ENCODE measurements at places on chromosomes 5 and 9.

DNA sequence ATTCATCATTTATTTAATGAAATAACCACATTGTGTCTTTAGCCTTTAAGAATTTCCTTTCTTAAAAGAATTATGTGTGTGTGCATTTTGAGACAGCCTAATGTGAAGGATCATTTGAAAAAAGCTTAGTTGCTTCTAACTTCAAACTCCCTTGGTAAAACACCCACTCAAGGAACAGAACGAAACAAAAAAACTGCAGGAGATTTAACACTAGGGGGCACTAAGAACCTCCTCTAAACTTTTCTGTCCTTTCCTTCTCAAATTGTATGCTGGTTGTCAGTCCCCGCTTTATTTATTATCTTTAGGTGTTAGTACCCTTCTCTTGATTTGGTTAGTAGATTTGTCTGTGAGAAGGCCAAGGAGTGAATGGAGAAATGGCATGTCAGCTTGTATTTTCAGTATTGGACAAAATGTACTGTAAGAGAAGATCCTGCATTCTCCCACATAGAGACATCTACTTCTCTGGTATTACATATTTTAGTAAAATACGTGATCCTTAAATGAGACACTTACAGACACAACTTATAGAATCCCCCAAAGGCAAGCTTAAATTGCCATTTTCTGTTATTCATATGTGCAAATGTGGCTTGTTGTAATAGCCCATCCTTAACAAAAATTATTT is 229.7 kb downstream of the MRPS30 start:
- peak; percentile 48 for DNase-seq

DNA sequence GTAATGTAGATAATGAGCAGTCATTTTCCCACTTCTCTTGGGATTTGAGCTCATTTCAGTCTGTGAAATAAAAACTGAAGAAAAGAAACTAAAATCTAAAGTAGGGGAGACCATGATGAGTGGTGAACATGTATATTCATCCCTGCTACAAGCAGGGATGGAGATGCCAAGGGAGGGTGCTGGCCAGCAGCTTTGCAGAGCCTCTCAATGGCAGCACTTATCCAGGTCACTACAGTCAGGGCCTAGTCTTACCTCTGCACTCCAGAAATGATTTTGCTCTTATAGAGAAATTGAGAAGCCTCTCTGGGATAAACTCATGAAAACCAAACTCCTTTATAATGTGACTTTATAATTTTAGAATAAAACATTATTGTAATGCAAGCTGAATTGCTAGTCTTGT is 317.6 kb downstream of the FBXL17 start:
- DNase-seq = no peak

DNA sequence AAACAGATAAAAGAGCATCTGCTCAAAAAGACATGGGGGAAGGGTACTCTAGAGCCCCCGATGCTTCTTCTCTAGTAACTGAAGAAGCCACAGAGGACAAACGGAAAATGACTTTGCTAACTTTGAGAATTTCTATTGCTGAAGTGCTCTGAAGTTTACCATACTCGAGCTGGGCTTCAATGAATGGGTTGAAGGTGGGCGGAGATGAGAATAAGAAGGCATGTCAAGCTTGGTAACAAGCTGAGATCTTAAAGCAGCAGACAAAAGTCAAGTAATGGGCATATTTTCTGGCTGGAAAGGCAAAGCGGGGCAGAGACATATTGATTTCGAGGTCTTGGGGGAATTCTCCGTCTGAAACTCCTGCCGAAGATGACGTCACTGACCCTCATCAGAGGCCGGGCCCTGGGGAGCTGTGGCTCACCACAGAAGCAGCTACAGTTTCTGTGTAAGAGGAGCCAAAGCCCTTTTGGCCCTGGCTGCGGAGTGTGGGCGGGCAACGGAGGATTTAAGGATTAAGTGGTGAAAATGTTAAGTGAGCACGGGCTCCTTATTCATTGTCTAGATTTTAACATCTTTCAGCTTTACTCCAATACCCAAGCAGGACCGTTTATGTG is 115.8 kb upstream of the SLIT3 start:
- DNase-seq = no peak

DNA sequence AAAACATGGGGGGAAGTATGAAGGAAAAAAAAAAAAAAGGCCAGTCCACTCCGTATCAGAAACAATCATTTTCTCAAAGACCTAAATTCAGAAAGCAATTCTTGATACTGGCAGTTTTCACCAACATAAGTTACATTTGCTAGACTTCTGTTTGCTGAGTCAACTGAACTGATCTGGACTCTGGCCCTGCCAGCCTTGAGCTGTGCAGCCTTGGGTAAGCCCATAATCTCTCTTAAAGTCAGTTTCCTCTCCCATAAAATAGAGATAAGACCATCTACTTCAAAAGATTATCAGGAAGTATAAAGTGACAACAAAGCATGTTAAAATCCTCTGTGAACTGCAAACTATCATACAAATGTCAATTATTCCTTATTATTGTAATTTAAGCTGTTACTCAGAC is 106.8 kb downstream of the MAPKAP1 start:
- no peak for DNase-seq

GRCh38 chr5:2836133-2836532 is 84.7 kb upstream of the IRX2 start:
- no peak for DNase-seq

GRCh38 chr9:117121316-117121715 is 293.5 kb downstream of the ASTN2 start:
- DNase-seq = no peak

GRCh38 chr5:21646469-21646868 is 1206.7 kb downstream of the CDH12 start:
- DNase-seq = no peak

- no peak for DNase-seq
Observed at GRCh38 chr9:76153339-76153738, 240.9 kb downstream of the RFK start.

DNA sequence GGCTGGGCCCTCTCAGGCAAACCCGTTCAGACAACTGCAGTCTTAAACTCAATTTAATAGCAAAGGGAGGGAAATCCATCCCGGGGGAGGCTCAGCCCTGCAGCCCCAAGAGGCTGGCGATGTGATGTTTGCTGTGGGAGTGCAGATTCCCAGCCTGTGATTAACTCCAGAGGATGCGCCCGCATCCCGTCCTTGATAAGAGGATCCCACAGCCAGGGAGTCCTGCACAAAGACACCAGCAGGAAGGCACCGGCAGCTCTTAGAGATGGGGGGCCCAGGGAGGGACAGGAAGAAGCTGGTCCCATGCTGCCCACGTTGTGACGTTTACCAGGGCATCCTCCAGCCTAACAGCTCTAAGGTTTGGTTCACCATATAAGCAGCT is 64.7 kb downstream of the MRPL36 start:
- no peak for DNase-seq

GRCh38 chr9:21160178-21160577 is 6.3 kb downstream of the IFNA21 start:
- DNase-seq = no peak

DNA sequence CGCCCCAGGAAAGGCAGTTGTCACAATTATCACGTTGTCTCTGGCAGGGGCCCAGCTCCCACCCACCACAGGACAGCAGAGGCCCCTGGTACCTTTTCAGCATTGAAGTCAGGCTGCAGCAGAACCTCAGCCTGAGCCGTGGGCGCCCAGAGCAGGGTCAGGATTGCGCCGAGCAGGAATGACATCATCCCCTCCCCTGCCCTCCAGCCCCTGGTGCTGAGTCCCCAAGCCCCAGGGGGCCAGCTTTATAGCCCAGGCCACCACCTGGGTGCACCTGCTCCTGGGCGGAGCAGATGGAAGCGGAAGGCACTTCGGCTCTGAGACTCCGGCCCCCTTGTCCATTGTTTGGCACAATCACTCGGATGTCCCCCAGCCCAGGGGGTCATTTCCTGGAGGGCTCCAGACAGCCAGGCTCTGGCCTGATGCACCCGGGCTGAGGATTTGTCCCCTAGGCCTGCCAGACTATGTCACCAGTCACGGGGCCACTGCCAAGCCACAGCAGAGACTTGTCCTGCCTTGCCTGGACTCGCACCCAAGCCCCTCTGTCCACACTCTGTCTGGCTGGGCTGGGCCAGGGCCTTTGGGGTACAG is at the start of gene LCN15:
LCN15 (minus strand) TSS at position 218 of the 591 bp plus-strand sequence; CDS start at position 188, 30 bp downstream.
- peak; percentile 96 for DNase-seq

DNA sequence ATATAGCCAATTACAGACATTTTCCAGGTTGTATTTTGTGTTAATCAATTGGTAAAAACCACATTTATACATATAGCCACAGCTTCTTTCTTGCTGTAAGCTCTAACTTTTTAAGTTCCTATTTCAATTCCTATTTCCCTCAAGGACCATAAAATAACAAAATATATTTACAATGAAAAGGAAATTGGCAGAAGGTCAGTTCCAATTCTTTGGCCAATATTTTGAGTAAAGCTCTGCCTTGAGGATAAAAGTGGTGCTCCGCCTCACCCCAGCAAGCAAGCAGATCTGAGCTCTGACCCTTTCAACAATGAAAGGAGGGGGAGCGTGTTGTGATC is 203.4 kb upstream of the RASEF start:
- no peak for DNase-seq

GRCh38 chr5:116605310-116606070 is 30.9 kb upstream of the SEMA6A start:
- DNase-seq = no peak

- DNase-seq = no peak
Observed at GRCh38 chr5:77928776-77929300, 152.7 kb upstream of the TBCA start.

DNA sequence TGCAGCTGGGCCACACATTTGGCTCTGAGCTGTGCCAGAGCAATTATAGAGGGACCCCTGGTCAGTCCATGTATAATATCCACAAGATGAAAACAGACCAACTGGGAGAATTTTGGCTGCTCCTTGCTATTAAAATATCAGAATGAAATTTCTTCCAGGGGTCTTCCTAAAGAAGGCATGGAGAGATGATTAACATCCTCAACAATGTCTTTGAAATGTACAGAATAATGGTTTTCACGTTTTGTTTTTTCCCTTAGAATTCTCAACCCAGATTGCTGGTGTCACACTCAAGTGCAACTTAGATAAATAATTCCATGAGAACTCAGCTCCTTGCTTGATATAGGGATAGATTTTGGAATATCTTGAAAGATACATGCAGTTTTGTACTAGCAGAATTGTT is 148.3 kb upstream of the SLC24A2 start:
- no peak for DNase-seq

DNA sequence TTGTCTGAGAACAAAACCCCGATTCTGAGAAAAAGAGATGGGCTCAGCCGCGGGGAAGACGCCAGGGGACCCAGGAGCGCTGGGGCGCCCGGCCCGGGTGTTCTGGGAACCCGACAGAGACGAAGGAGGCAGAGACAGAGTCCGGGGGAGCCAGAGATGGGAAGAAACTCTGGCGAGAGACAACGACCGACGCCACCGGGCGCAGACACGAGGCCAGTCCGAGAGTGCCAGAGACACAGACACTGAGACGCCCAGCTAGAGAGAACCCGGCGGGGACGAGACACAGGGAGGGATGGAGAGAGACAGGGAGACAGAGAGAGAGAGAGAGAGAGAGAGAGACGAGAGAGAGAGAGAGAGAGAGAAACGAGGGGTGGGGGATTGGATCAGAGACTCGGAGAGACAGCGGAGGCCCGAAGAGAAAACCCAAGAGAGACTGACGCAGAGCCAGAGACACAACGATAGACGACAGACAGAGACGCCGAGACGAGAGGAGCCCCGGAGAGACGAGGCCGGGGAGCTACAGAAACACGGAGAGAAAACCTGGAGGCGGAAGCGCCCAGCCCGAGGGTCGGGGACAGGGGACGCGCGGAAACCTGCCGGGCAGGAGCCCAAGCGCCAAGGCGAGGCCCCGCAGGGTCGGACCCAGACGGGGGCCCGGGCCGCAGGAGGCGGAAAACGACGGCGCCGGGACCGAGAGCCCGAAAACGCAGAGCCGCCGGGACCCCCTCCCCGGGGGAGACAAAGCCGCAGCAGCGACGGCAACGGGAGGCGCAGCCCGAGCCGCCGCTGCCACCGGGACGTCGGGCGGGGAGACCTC is 3.3 kb downstream of the NR5A1 start:
- DNase-seq = no peak

- peak; percentile 98 for DNase-seq
Observed at GRCh38 chr5:80957031-80957761, 3.0 kb upstream of the RASGRF2 start.

- no peak for DNase-seq
Observed at GRCh38 chr9:5895782-5896181, 5.1 kb downstream of the MLANA start.

DNA sequence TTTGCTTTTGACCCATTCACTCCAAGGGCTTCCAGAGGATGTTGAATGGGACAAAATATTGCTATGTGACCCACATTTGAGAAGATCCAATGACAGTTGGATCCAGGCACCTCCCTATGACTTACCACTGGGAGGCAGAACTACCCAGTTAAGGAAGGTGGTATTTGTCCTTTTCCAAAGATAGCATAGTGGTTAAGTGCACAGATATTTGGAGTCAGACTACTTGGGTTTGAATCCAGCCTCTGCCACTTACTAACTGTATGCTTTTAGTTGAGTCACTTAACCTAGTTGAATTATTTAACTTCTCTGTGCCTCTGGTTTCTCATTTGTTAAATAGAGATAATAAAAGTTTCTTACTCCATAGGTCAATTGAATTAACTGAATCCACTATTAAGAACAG is 74.5 kb upstream of the PALM2AKAP2 start:
- DNase-seq = no peak

- DNase-seq = no peak
Observed at GRCh38 chr5:143924311-143924978, 112.5 kb downstream of the HMHB1 start.

- no peak for DNase-seq
Observed at GRCh38 chr9:1458503-1458902, 408.3 kb downstream of the DMRT2 start.

DNA sequence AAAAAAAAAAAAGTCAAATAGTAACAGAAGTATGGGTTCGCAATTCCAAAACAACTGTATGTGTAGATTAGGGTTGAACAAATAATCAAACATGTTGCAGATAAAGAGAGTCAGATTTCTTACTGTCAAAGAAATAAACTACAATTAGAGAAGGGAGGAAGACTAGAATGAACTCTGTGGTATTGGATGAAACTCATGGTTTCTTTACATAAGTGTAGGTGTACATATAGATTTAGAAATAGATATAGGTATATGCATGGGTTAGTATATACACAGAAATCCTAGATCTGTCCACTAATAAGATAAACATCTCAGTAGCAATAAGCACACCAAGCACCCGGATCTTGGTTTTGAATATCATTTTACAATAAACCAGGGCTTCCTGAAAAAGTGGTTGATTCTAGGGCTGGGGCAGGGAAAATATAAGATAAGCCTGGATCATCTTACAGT is 21.3 kb downstream of the DTWD2 start:
- no peak for DNase-seq

GRCh38 chr5:66949066-66949465 is 247.5 kb downstream of the CD180 start:
- no peak for DNase-seq

- DNase-seq = no peak
Observed at GRCh38 chr5:134541736-134542376, 16.4 kb downstream of the JADE2 start.

DNA sequence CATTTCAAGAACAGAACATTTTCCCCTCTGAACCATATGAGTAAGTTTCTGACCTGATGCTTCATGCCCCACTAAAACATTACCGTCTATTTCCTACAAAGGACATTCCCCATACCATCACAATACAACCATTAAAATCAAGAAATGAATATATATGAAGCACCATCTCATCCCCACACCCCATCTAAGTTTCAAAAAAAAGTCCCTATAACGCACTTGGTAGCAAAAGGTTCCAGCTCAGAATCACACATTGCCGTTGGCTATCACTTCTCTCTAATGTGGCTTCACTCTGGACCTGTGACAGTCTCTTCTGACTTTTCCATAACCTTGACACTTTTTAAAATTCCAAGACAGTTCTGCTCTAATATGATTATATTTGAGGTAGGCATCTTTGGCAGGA is 5.9 kb downstream of the EMB start:
- no peak for DNase-seq
